ENCODE measurements at places on chromosomes 4 and X.

DNA sequence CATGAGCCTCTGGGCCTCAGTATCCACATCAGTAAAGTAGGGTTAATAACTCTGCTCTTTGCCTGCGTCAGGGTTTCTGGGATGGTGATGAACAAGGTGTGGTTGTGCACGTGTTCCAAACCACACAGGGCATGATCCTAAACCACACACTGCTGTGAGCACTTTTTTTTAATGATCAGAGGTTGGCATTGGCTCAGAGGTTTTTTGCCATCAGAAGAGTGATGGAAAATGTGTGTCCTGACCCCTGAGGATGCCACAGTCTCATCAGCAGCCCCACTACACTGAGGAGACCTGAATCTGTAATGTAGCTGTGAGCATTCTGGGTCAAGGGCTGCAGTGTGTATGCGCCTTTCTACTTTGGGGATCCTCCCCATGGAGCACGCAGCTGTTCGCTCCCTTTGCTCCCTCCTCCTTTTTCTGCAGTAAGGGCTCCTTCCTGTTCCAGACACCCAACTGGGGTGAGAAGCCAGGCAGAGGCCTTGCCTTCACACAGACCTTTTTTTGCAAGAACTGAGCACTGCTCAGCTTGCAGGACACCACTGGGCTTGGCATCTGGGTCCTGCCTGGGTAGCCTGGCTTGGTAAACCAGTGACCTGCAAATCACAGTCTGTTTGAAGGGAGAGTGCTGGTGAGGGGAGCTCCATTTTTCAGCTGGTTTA lies 87.5 kb downstream of the MAMLD1 start:
- no peak for DNase-seq

DNA sequence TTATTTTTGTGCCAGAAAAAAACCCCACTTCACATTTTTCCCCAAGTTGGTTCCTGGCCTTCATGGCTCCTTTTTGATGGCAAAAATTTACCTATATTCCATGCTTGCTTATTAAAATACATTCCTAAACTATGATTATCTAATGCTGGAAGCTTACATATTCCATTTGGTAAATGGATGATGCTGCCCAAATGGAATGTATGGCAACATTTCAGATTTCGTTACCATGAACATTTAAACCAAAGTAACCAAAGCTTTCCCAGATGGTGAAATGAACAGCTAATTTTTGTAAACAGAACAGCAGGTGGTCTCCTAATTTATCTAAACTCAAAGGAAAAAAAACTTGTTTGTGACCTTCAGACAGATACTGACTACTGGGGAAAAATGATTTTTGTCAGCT lies 110.8 kb upstream of the TEX13A start:
- DNase-seq, result no peak

GRCh38 chrX:53316111-53316859 lies 34.9 kb upstream of the IQSEC2 start:
- DNase-seq, result no peak

DNA sequence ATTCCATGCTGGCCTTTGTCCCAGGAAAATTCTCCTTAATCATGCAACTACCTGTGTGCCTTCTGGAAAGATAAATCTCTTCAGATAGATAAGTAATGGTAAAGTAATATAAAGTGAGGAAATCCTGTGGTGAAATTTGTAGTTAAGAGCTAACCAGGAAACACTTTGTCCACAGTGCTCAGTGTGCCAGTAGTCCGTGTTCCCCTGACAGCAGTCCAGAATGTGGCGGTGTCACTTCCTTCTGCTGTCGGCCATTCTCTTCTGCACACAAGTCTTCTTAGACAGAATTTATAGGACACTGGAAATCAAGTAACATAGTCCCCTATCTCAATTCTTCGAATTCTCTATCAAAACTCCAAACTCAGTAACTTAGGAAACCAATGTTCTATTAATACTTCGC lies 5.7 kb upstream of the CXXC4 start:
- DNase-seq, result no peak

- no peak for DNase-seq
Measured at GRCh38 chr4:15034071-15034764, 31.9 kb downstream of the CPEB2 start.

DNA sequence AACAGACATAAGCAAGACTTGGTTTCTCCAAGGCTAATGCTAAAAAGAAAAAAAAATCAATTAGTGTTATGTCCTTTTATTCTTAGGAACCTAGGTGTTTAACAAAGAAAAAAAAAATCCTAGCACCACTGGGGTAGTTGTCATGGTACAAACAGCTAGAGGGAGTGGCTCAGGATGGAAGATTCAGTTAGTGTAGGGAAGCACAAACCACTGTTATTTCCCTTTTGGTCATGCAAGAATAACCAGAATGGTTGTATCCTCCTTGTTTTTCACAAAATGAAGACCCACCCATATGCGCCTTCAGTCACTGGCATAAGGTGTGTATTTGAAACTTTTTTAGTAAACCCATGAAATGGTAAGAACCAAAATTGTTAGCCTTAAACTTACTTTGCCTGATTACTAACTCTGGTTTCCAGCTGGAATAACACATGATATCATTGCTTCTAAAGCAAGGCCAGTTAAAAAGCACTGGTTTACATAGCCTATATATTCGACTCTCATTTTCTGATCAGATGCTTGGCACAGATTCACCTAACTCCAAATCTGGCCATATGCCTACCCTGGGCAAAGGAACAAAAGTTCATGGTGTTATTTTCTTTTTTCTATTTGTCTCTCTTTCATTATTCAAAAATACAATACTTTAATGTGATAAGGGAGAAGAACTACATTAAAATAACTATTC lies 132.6 kb downstream of the SCFD2 start:
- no peak for DNase-seq

DNA sequence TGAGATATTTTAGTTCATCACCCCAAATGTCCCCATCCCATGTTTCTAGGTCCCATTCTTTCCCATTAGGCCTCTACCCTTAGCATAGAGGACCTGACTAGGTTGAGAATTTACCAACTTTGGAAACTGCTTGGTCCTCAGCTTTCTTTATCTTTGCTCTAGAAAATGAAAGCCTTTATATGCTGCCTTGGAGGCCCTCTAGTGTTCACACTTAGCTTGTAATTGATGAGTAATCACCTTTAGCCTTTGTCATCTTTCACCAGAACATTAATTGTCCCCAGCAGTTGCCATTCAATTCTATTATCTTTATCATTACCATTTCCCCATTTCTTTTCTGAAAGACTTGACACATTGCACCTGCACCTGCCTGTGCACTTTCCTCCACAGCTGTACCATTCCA lies 589.2 kb upstream of the NR3C2 start:
- no peak for DNase-seq

DNA sequence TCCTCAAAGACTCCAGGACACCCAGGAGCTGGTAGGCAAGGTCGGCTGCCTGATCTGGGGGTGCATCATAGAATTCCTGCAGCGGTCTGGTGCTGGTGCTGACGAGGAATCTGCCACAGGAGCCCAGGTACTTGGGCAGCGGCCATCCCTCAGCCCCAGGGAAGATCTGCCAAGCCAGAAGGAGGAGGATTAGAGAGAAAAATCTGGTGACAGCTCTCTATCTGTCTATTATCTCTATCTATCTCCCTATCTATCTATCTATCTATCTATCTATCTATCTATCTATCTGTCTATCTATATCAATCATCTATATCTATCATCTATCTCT lies 46.7 kb downstream of the DIPK2B start:
- no peak for DNase-seq

- peak; percentile 12 for DNase-seq
Measured at GRCh38 chr4:185134307-185134869, 8.7 kb upstream of the SLC25A4 start.

GRCh38 chr4:30605616-30606190 lies 114.5 kb upstream of the PCDH7 start:
- no peak for DNase-seq

DNA sequence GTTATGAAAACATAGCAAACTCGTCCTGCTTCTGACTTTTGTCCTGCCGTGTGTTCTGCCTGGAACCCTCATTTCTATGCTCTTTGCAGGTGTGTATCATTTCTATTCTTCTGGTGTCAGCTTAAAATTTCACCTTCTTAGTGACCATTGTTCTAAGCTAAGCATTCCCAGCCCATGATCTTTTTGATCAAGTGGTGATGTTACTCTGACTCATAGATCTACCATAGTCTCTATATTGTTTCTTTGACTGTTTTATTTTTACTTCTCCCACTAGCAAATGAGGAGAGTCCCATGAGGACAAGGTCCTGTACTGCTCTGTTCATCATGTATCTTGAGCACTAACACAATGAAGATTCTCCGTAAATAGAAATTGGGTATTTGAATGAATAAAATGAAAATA lies 14.1 kb upstream of the CXCL6 start:
- DNase-seq, result no peak

- DNase-seq, result no peak
Measured at GRCh38 chr4:188754372-188755002, 615.2 kb downstream of the TRIML1 start.

- no peak for DNase-seq
Measured at GRCh38 chr4:100828986-100829685, 311.3 kb upstream of the EMCN start.

DNA sequence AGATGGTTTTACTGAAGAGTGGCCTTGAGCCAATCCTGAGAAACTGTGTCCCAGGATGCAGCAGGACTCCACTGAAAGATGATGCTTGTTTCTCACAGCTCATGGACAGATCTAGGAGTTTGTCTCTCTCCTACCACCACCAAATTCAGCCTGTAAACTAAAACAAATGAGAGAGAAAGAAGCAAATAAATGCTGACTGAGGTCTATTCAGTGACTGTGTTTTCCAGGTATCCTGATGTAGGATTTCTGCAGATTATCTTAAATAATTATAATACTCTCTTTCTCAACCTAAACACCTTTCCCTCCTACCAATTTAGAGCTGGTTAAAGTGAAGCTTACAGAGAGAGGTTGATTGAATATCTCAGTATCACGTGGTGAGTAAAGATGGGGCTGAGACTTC lies 599.6 kb upstream of the LCORL start:
- no peak for DNase-seq

DNA sequence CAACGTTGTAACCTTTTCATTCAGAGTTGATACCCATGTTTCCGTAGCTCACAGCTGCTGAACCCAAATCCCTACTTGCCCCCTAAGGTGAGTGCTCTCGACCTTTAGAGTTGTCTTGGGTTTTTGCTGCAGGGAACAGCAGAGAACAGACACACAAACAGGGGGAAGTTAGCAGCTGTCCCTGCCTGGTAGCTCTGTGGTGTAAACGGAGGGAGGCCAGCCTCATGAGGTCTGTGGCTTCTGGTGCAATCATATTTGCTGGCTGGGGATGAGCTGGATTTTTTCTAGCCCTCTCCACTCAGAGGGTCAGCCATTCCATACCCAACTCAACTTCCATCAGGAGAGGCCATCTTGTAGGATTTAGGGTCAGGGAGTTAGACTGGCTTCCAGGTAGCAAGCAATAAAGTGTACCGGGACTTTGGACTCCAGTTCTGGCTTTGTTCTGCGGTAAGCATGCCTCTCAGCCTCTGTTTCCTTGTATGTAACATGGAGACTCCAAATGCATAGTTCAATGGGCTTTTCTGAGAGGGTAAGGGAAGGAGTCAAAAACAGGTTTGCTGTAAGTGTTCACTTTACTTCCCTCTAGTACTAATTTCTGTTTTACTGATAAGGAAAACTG lies 218.9 kb downstream of the MID1IP1 start:
- DNase-seq, result no peak

GRCh38 chr4:105979506-105979905 lies 84.2 kb downstream of the NPNT start:
- no peak for DNase-seq

GRCh38 chr4:56703378-56703777 lies 22.3 kb upstream of the HOPX start:
- no peak for DNase-seq

DNA sequence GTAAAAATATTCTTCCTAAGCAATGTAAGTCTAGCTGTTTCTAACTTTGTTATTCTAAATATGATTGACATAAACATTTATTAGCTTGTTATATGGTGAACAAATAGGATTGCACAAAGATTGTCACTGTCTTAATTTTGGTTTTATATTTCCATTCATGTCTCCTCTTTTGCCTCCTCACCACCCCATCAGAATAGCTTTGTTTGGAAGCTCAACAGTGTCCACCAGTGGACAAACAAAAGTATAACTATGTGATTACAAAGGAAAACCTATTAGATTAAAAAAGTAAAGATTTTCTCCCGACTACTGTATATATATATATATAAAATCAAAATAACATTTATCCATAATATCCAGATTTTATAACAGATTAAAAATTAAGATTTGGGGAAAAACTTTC lies 468.2 kb downstream of the ZIC3 start:
- no peak for DNase-seq

DNA sequence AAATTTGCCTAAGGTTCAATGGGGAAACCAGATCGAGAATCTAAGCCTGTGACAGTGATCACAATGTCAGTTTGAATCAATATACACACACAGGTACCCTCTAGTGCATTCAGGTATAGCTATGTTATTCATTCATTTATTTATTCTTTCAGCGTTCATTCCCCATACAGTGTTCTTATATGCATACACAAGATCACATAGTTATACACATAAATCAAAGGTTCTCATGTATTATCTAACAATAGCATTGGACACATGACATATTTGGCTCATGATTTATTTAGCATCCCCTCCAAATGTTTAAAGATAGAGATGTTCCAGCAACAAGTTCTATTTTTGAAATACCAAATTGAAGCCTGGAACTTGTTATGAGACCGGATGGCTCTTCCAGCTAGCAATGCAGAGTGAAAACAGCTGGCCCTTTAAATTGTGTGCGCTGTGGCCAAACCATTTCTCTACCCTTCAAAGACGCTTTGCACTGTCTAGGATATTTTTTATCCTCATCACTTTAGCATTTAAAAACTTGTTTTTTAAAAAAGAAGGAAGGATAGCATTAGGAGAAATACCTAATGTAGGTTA lies 131.0 kb downstream of the ATXN3L start:
- DNase-seq, result no peak

DNA sequence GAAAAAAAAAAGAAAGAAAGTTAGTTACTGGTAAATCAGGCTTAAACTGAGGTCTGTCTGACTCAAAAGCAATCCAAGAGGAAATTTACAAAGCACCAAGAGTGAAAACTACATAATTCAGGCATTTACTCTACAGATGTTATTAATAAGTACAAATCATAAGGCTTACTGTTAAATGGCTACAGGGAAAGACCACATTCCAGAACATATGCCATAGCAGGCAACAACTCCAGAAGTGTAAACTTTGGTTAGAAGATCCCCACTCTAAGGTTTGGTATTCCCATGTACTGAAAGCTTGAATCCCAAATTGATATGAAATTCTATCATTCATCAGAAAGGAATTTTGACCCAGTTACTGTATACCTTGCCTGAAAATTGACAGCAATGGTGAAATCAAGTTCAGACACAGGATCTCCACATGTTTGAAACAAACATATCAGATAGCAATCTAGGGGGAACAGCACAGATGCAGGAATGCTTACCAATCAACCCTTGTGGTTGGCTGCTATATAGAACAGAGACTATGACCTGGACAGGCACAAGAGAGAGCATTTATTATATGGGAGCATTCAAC lies 6.6 kb downstream of the USP26 start:
- no peak for DNase-seq
